Stimulated activated CD4-positive, alpha-beta T cell treated with anti-CD3 and anti-CD28 coated beads, Interleukin-12 subunit alpha, Interleukin-12 subunit beta, amount 100 ng/mL, for 24 hours (primary cell): ENCODE measurements at places on chromosomes 5 and 9.

DNA sequence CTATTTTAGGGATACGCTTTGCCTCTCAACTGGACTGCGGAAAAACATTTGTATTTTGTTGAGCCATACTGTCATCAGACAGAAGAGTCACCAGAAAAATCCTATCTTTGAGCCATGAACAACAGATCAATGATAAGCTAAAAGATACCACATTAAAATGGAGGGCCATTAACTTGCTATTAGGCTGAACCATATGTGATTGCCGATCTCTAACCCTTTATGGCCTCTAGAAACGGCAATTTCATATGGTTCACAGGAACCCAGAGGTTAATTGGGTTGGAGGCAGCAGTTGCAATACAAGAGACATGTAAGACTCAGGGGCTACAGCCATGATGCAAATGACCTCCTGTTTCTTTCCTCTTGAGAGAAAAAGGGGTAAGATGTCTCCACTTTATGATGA is 69.8 kb downstream of the MYO10 start:
- no peak for DNase-seq

- no peak for DNase-seq
Measured at GRCh38 chr5:168198359-168198758, 93.1 kb upstream of the WWC1 start.

- DNase-seq = no peak
Measured at GRCh38 chr5:10227379-10227778, 22.3 kb downstream of the ATPSCKMT start.

- no peak for DNase-seq
Measured at GRCh38 chr5:155307229-155307628, 293.7 kb downstream of the KIF4B start.

DNA sequence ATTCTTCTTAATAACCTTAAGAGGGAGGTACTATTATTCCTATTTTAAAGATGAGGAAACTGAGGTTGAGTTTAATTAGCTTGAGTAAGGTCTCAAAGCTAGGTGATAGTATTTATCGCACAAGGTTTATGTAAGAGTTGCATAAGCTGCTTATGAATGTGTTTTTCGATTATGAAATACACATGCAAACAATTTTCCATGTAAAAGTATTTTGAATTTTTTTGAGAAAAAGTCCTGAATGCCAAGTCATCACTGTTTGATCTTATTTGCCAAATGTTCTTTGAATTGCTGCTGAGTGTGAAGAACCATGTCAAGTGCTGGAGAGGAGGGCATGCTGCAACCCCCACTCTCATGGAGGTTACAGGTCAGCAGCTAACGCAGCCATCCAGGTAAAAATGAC is 174.4 kb downstream of the CARTPT start:
- DNase-seq = no peak

DNA sequence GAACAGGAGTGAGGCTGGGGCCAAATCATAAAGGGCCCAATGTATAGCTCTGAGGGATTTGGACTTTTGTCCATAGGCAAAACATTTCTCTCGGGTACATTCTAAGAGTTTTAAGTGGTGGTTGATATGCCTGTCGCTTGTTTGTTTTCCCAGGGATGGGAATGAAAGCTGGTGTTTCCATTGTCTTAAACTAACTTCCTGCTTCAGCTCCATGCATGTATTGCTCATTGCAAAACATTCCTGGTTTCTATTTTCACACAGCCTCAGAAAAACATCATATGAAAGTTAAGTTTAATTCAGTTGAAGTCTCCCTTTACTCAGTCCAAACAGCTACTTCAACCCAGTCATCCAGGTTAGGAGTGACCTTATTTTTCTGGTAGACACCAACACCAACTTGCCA is 235.0 kb downstream of the ACTL7B start:
- DNase-seq = no peak

GRCh38 chr5:92017776-92018175 is 634.7 kb upstream of the ARRDC3 start:
- DNase-seq = no peak

DNA sequence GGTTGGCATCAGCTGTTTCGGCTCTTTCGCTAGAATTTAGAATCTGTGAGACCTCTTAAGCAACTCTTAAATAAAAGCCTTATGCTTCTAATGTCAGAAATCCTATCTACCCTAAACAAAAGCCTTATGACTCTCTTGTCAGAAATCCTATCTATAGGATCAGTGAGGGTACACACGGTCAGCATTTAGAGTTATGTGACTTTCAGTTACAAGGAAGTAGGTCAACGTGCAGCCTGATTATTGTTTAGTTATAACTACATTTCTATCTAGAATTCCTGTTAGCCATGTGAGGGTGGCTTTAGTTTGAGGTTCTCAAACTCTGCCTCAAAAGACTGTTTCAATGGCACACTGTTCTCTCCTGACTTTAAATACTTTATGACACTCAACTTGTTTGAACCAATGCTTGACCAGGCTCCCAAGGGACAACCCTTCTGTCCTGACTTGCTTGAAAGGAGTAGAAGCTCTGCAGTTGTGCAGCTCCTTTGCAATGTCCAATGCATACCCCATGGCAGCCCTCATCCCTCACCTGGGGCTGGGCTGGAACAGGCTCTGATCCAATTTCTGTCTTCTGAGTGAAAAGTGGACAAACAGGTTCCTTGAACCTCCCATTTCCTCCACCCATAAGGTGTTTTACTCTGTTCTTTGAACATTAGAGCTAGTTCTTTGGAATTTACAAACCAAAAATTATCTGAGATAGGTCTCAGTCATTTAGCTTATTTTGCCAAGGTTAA is 251.6 kb upstream of the PIK3R1 start:
- no peak for DNase-seq
